Nephron progenitor cell (in vitro differentiated cells): ENCODE measurements at places on chromosomes 6 and 20.

DNA sequence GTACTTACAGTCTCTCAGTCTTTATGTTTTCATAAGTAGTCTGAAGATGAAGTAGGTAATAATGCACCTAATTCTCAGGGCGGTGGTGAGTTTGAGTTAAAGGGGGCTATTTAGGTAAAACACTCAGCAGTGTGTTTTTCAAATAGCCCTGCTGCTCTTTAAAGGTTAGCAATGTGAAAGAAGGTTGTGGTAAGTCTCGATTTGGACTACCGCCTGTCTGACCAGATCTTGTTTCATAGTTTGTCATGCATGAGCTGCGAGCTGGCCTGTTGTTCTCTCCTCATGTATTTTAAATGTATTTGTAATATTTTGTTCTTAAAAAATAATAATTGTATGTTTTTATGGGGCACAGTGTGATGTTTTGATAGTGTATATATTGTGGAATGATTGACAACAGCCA, 340.2 kb downstream of the DHX35 start:
- DNase-seq = no peak
- H3K36me3 ChIP-seq = no peaks in the 10 kb centered on the region
- H3K4me1 ChIP-seq = no peaks in the 10 kb centered on the region
- H3K27me3 ChIP-seq = peaks cover 9% of the 10 kb centered on the region
- H3K4me3 ChIP-seq = no peak overlapping the region

- peaks cover 11% of the 10 kb centered on the region for H3K27me3 ChIP-seq
- H3K27ac ChIP-seq = no peak overlapping the region
- peaks cover 65% of the 10 kb centered on the region for H3K4me1 ChIP-seq
- H3K36me3 ChIP-seq = peaks cover 17% of the 10 kb centered on the region
- no peak overlapping the region for H3K4me3 ChIP-seq
Measured at GRCh38 chr6:19849755-19850154, 12.6 kb downstream of the ID4 start.

DNA sequence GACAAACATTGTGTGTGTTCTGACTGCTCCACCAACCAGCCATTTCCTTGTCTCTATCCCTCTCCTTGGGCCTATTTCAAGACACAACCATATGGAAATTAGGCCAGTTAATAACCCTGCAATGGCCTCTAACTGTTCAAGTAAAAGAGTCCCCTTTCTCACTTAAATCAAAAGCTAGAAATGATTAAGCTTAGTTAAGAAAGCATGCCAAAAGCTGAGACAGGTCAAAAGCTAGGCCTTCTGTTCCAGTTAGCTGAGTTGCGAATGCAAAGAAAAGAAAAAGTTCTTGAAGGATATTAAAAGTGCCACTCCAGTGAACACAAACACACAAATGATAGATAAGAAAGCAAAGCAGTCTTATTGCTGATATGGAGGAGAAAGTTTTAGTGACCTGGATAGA, 22.5 kb downstream of the SERINC1 start:
- peak overlapping the region; percentile 43 for H3K27ac ChIP-seq
- no peaks in the 10 kb centered on the region for H3K4me1 ChIP-seq
- H3K27me3 ChIP-seq = no peaks in the 10 kb centered on the region
- no peak for DNase-seq
- H3K4me3 ChIP-seq = no peak overlapping the region

DNA sequence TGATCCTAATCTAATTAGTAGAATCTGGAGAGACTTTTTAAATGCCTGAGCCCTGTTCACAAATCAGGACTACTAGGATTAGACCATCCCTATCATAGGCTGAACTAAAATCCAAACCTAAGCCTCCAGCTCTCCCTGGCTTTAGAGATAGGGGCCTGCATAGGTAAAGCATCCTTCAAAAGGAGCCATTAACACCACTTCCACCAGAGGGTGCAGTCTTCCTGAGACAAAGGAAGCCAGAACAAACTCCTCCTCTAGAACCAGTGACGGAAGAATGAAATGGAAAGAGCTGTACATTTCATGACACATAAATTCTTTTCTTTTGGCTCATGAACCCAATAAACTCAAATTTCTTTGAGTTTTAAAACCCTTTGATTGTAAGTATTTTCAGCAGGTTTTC, 291.2 kb upstream of the ADGRB3 start:
- H3K4me1 ChIP-seq = no peaks in the 10 kb centered on the region
- no peak overlapping the region for H3K4me3 ChIP-seq
- no peak overlapping the region for H3K27ac ChIP-seq
- no peaks in the 10 kb centered on the region for H3K27me3 ChIP-seq

- no peak overlapping the region for H3K27ac ChIP-seq
- H3K4me3 ChIP-seq = no peak overlapping the region
- peaks cover 34% of the 10 kb centered on the region for H3K4me1 ChIP-seq
- peaks cover 30% of the 10 kb centered on the region for H3K36me3 ChIP-seq
- H3K27me3 ChIP-seq = peaks cover 10% of the 10 kb centered on the region
- no peak for DNase-seq
Measured at GRCh38 chr20:62054451-62054953, 11.2 kb downstream of the TAF4 start.

GRCh38 chr20:41692479-41693135, 74.4 kb upstream of the CHD6 start:
- peak overlapping the region; percentile 92 for H3K4me3 ChIP-seq
- peak; percentile 68 for DNase-seq
- peak overlapping the region; percentile 78 for H3K27ac ChIP-seq
- H3K4me1 ChIP-seq = peaks cover 7% of the 10 kb centered on the region
- H3K27me3 ChIP-seq = peaks cover 26% of the 10 kb centered on the region
- H3K36me3 ChIP-seq = no peaks in the 10 kb centered on the region

- DNase-seq = no peak
- H3K27me3 ChIP-seq = no peaks in the 10 kb centered on the region
- H3K4me1 ChIP-seq = no peaks in the 10 kb centered on the region
- H3K36me3 ChIP-seq = peaks cover 10% of the 10 kb centered on the region
- no peak overlapping the region for H3K27ac ChIP-seq
Measured at GRCh38 chr20:7161690-7162089, 394.2 kb downstream of the BMP2 start.

DNA sequence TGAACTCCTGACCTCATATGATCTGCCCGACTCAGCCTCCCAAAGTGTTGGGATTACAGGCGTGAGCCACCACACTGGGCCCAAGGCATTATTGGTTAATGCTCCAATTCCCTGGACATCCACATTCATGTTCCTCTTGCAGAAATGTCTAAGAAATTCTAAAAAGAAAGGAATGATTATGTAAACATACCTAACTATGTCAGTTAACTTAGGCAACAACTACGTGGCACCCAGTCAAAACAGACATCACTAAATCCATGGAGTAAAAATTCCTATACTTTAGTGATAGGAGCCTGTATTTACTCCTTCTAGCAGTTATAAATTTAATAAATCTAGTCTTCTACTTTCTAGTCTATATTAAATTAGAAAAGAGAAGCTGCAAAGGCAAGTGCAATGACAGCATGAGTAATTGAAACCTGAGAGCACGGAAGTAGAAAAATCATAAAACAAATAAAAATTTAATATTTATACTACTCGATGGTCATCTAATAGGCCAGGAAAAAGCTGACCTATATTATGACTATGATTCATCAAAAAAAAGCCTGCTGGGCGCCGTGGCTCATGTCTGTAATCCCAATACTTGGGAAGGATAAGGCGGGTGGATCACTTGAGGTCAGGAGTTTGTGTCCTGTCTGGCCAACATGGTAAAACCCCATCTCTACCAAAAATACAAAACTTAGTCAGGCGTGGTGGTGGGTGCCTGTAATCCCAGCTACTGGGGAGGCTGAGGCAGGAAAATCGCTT, 4.2 kb downstream of the AHI1 start:
- no peak overlapping the region for H3K27ac ChIP-seq
- DNase-seq = no peak
- peaks cover 65% of the 10 kb centered on the region for H3K36me3 ChIP-seq
- no peak overlapping the region for H3K4me3 ChIP-seq

DNA sequence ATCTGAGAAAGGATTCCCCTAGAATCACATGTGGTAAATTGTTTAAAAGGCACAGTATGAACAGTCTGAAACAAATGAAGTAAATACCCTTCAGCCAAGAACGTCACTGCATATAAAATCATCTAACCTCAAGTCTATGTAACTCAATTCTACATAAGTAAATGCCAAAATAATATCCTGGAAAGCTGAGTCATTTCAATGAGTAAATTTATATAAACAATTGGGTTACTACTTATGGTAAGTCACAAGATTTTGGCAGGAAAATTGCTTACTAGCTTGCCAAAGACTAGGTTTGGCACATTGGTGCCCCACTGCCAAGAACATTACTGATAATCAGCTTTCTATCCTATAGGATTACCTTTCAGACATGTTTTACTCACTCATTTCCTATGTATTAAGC, 8.4 kb downstream of the GMDS start:
- DNase-seq = no peak
- no peak overlapping the region for H3K27ac ChIP-seq
- H3K4me1 ChIP-seq = peaks cover 18% of the 10 kb centered on the region
- no peaks in the 10 kb centered on the region for H3K36me3 ChIP-seq
- peaks cover 4% of the 10 kb centered on the region for H3K27me3 ChIP-seq

DNA sequence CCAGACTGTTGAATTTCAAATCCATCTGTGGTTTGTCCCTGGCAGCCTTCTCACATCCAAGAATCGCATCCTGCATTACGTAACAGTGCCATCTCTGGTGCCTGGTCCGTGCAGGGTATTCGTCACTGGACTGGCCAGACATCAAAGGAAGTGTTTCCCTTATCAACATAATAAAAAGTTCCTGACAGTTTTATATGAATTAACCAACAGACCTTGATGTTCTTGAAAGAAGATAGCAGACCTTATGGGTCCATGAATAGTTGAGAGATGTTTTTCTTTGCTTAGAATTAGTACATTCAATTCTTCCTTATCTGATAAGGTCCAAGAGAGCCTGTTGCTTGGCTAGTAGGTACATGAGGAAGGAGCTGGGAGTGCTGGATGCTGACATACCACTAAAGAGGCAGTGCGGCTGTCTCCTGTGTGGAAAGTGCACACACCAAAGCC, 77.6 kb downstream of the PHACTR2 start:
- no peak for DNase-seq
- H3K27ac ChIP-seq = no peak overlapping the region
- H3K4me3 ChIP-seq = no peak overlapping the region
- peaks cover 23% of the 10 kb centered on the region for H3K36me3 ChIP-seq
- peaks cover 3% of the 10 kb centered on the region for H3K27me3 ChIP-seq
- peaks cover 17% of the 10 kb centered on the region for H3K4me1 ChIP-seq
